Activated CD4-positive, alpha-beta T cell treated with anti-CD3 and anti-CD28 coated beads, Interleukin-2, Interleukin-6, amounts not matched to agents 100 ng/mL and 50 ng/mL, durations not matched to agents 16 hours and 8 hours (primary cell): ENCODE measurements at places on chromosomes 7 and 10.

GRCh38 chr7:115300231-115300870 lies 378.5 kb downstream of the MDFIC start:
- no peak for DNase-seq

DNA sequence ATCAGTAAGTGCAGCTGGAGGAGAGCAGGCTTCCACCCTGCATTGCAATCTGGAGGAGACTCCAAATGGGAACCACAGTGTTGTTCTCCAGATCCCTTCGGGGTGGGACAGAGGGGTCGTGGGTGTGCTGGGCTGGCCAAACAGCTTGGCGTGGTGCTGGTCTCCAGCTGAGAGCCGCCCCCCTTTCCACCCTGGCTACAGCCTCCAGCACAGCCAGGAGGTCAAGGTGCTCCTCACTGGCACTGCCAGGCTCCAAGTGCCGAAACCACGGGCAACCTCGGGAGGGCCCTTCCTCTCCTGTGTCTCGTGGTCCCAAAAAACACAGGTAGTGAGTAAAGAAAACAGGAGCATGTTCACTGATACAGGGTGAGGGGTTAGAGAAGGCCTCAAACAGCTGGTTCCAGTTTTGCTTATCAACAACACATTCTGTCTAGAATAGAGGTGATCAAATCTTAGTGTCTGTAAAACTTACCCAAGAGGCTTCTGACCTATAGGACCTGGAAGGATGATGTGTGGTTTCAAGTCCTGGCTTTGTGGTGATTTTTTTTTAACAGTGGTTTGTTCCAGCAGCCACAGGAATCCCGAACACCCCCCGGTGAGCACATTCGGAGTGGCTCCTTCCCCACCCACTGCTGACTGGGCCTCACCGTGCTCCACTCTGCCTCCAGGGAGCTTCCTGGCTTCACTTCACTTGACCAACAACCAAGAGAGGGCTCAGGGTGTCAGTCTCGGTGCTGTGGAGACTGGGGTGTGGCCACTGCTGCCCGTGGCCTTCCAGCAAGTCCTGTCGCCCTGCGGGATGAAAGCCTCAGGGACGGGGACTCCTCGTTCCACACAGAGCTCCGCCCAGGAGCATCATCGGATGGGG lies 31.2 kb upstream of the EN2 start:
- no peak for DNase-seq

- no peak for DNase-seq
Observed at GRCh38 chr7:152366662-152367061, 69.1 kb downstream of the KMT2C start.

- no peak for DNase-seq
Observed at GRCh38 chr10:26243351-26243720, 26.8 kb downstream of the GAD2 start.

DNA sequence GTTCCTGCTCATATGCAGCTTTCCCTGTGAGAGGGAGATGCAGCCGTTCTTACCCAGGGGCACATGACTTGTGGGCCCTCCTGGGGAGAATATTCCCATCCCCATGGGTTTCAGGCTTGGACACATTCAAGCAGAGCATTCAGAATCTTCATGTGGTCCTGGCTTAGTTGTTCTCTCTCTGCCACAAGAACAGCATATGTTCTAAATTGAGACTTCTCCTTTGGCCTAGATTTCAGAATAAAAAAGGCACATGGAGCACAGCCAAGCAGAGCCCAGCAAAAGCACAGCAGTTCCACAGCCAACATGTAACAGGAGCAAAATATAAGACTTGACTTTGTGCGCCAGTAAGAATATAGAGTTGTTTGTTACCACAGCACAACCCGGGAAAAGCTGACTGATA lies 306.4 kb upstream of the MYO3A start:
- DNase-seq, result no peak

DNA sequence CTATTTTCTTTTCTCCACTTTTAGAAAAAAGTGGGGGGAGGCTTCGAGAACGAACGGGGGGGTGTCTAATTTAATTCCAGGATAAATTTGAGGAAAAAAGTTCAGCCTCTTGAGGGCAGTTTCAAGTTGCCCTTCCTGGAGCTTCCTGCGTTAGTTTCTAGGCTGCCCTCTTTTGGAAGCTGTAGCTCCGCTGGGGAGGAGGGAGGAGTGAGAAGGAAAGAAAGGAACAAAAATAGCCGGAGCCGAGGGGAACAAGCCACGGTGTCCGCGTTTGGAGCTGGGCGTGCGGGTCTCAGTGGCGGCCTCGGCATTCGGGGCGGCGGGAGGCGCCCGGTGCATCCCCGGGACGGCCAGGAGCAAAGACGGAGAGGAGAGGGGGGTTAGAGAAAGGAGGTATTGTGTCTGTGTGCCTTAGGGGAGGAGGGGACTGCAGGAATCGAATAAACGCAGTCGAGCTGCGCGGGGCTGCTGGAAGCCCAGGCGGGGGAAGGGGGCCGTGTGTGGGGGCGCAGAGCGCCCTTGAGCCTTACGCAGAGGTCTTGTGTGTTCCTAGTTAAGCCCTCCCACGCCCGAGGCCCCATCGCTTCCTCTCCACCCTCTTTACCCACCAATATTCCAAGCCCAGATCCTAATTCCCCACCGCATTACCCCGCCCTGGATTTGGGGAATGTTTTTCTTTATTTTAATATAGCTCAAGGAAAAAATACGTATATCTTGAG lies 2.0 kb upstream of the TNRC18 start:
- DNase-seq, result no peak

DNA sequence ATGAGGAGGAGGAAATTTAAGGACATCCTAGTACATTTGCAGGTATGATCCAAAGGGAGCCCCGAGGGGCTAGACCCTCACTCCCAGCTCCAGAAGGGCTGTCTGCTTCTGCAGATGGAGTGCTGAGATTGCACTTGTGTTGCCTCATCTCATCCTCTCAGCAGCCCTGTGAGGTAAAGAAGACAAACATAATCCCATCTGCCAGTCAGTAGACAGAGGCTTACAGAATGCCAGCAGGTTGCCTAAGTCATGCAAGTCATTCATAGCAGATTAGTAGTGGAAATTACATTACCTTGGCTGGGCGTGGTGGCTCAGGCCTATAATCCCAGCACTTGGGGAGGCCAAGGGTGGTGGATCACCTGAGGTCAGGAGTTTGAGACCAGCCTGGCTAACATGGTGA lies 45.4 kb downstream of the BLVRA start:
- DNase-seq, result no peak
